ENCODE measurements at places on chromosomes 6 and 20. TPM values are rescaled to one million over a fixed set of nuclear protein-coding genes. Genes with fewer than 3 reads are reported as not detected.

The SLC12A5 gene
- 0.56 TPM for total RNA-seq

The SLC17A3 gene
- total RNA-seq, result not detected

The FAM83D gene
- 32.0 TPM for total RNA-seq

The ID1 gene
- 673 TPM for total RNA-seq

The NFATC2 gene
- total RNA-seq, result 0.21 TPM

The ARFGEF3 gene
- total RNA-seq, result 3.0 TPM

The NHSL1 gene
- 21.5 TPM for total RNA-seq

The TFAP2D gene
- total RNA-seq, result not detected

The TTK gene
- 22.0 TPM for total RNA-seq

The SEMG1 gene
- not detected for total RNA-seq
